ENCODE measurements at places on chromosomes 7 and 10. TPM values are rescaled to one million over a fixed set of nuclear protein-coding genes. Genes with fewer than 3 reads are reported as not detected.

GRCh38 chr10:63738410-63738809, 217.2 kb downstream of the REEP3 start:
- DNase-seq, result no peak

- DNase-seq, result no peak
Measured at GRCh38 chr10:86163522-86164173, 202.9 kb downstream of the GRID1 start.

GRCh38 chr7:30175180-30175579, 40.4 kb downstream of the MTURN start:
- no peak for DNase-seq

DNA sequence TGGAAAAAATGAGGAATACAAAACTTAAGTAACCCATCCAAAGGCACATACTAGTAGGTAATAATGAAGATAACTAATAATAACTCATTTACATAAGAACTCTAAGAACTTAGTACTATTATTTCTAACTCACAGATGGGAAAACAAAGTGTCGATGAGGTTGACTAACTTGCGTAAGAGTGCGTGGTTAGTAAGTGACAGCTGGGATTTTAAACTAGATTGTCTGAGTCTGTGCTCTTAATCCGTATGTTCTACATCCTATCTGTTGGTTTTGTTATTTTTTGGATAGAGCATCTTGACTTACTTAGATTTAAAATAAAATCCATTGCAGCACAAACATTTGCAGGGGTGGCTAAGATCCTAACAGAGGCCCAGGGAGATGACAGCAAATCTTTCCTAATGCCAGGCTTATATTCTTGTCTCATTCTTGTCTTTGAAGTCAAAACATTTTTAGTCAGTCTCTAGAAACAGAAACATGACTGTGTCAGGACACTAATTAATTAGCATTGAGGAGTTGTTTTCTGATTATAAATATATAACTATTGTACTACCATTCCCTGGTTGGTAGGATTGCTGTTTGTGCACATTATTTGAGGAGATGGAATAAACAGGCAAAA, 11.7 kb downstream of the RPA3 start:
- no peak for DNase-seq

DNA sequence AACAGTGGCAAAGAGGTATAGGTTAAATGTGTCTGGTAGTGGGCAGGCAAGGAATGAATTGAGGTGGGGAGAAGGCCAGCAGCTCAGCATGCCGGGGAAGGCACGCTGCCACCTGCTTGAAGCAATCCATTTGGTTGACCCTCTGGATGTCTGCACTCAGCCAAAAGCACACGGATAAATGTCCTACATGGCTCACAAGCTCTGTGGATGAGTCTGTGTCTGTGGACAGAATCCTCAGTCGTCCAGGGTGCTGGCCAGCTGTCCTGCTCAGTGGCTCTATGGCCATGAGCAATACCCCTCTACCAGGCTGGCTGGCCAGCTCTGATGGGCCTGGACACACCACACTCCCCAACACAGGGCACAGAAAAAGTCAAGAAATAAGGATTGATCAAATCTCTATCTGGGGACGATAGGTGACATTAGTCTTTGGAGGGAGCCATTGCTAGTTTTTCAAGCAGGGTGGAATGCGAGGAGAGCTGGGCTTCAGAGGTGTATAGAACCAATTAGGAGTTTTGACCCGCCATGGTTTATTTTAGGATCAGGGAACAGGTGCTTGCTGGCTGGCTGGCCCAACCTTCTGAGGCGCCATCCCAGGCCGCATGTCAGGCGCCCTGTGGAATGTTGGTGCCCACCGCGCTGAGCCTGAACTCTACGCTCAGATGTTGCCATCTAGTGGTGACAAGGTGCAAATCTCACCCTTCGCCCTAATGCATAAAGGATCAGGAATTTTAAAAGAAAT, 493.4 kb downstream of the TNS3 start:
- peak; percentile 71 for DNase-seq

GRCh38 chr7:2792856-2793487, 51.1 kb downstream of the GNA12 start:
- DNase-seq, result no peak

DNA sequence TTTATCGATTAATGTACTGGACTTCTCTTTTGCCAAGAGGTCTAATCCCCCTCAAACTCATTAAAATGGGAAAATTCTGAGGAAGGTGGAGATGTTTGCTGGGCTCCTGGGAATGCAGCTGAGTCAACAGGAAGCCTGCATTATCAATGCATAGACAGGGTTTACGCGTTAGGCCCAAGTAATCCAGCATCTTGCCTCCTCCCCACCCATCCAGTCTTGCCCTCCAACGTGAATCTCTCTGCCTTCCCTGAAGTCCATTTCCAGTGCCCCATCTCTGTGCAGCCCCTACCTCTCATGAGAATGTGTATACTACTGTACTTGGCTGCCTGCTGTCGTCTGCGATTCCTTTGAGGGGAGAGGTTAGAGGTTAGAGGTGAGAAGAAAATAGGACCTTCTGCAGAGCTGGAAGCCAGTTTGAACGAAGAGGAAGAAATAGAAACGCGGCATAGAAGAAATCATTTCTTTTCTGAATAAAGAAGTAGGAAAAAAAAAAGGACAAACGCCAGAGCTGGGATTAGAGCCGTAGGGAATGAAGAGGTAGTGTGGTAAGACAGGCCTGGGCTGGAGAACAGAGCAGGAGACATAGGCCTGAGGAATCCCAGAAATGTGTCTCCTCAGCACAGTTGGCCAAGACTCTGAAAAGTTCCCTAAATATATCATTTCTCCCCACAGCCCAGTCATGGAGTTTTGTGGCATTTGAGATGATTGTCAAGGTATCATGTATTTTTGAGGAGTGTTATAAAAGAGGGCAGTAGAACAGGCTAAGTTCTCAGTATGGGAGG, 75.6 kb downstream of the MYOF start:
- DNase-seq, result no peak

DNA sequence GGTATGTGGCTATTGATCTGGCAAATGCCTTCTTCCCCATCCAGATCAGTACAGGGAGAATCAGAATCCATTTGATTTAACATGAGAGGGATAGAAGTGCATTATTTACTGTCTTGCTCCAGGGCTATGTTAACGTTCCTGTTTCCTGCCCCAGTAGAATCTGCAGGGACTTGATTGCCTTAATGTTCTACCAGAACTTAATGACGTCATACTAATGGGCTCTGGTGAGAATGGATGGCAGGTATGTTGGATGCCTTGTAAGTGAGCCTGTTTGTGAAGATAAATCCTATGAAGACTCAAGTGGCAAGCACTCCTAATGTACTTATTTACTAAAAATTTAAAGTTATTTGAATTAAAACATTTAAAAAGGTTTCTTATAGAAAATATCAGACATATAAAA, 44.5 kb upstream of the CHCHD3 start:
- DNase-seq, result no peak

DNA sequence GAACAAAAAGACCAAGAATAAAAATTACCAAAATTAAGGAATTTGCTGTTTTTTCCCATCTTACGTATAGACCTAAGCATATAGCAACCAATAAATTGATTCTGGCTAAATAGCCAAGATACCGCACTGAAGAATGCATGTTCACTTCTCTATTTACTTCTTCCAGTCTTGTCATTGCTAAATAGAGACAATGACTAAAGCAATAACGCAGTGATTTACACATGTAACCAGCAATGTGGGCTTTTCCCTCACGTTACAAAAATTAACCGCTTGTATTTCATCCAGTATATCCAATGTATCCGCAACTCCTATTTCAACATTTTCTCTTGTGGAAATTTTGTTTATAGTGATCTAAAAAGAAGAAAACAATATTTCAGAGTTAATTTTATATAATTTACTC, 5.6 kb downstream of the TMEM168 start:
- DNase-seq, result no peak

GRCh38 chr7:82234457-82235049, 209.0 kb downstream of the CACNA2D1 start:
- DNase-seq, result no peak

DNA sequence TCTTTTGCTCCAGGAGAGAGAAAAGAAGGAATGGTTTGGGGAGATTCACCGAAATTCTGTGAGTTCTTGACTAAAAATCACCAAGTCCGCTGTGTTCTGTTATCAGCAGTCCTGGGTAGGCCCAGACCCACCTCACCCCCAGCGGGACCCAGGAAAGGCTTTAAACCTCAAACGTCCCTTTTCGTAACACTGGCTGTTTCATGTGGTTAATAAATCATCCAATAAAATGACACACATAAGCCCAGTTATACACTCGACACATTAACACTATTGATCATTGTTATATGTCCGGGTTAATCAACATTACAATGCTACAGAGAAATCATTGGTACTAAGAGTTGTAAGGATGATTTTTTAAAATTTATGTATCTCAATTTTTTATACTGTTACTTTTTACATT, 25.2 kb downstream of the DIP2C start:
- DNase-seq, result no peak

GRCh38 chr10:22022257-22023032, 18.9 kb upstream of the DNAJC1 start:
- no peak for DNase-seq

DNA sequence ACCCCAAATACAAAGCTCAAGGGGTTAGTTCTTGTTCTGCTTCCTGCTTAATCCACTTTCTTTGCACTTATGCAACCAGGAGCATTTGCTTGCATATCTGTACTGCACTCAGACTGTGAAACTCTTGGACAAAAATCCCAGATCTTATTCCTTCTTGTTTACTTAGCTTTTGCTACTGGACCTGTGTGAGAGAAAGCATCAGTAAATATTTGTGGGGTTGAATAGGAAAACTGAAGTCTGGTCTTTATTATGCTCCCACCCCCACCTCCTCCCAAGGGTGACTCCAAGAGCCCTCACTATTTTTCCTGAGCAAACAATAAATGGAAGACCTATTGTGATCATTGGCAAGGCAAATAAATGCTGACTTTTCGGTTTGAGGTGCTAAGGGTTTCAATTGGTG, 57.1 kb upstream of the VSTM2A start:
- no peak for DNase-seq

DNA sequence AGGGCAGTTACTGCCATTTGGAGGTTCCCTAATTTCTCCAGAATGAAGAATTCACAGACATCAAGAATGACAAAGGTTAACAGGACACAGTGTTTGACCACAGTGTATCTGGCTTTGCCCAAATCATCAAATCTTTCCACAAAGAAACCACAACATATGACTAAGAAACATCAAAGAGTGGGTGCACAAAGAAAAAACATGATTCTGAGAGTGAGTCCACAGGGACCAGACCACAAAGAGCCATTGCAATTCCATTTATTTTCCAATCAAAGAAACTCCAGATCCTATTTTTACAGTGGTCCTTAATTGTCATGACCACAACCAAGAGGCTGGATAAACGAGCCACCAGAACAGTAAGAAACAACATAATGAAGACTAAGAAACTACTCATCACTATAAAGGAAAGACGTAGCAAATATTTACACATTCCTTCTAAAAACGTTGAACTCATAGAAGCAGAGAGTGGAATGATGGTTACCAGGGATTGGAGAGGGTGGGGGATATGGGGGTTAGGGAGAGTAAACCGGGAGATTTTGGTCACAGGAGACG, 286.5 kb downstream of the DOCK4 start:
- no peak for DNase-seq

DNA sequence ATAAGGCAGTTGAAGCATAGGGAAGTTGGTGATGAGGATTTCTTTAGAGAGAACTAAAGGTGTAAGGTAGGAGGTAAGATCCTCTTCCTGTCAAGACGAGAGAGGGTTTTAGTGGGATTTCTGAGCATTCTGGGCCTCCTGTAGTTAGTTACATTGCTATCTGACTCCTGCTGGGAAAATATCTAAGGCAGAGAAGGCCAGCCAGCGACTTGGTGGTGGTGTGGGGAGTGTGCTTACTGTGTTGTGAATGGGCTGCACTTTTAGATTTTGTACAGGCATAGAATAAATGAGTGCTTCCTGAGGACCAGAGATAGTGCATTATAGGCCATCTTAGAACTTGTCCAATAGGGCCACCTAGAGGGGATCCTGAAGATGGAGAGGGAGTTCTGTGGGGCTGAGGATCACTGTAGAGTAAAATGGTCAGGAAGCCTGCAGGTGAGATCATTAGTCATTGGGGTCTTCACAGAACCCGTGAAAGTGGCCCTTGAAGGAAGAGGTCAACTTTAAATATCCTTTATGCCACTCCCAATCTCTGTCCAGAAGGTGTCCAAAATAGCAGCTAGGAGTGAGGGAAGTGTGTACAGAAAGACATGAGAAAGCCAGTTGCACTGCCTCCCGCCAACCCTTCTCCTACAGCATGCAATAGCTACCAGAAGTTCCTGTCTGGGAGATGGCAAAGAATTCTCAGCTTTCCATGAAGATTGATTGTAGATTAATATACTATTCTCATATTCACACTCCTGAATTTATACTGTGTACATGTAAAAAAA, 266.6 kb downstream of the POLR1F start:
- DNase-seq, result no peak

- peak; percentile 69 for DNase-seq
Measured at GRCh38 chr7:142864980-142865747, 10.3 kb downstream of the EPHB6 start.

- DNase-seq, result no peak
Measured at GRCh38 chr10:106795619-106796018, 368.9 kb downstream of the SORCS1 start.

- no peak for DNase-seq
Measured at GRCh38 chr7:151833691-151834090, 43.2 kb downstream of the PRKAG2 start.

GRCh38 chr7:44987996-44988395, 9.2 kb upstream of the MYO1G start:
- DNase-seq, result no peak

DNA sequence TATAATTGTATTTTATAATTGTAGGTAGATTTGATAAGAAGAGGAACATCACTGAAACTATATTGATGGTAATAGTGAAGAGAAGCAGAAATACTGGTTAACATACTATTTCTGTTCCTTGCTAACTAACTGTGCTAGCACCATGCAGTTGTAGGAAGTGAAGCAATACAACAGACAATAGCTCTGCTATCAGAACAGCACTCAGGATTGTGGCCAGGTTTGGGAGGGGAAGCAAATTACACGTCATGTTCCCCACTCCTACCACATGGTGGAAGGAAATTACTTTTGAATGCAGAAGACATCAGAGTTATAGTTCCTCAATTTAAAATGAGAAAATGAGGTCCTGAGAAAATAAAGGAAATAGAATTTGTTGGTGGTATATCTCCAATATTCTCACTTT, 151.1 kb downstream of the DGKB start:
- no peak for DNase-seq

GRCh38 chr10:123619067-123619855, 46.9 kb upstream of the GPR26 start:
- DNase-seq, result no peak

The HMX2 gene
- not detected for total RNA-seq

The PTCD1 gene
- total RNA-seq, result 6.5 TPM

The ZPBP gene
- total RNA-seq, result not detected

The ZKSCAN1 gene
- total RNA-seq, result 133 TPM

The GATA3 gene
- total RNA-seq, result not detected

The NEURL1 gene
- total RNA-seq, result 109 TPM

The GPNMB gene
- total RNA-seq, result 38.1 TPM

The BMS1 gene
- 14.8 TPM for total RNA-seq

The CPVL gene
- 7.9 TPM for total RNA-seq

The PTPRN2 gene
- total RNA-seq, result 108 TPM

The ERVW-1 gene
- not detected for total RNA-seq

The MYO3A gene
- total RNA-seq, result 0.39 TPM

Measured in dorsolateral prefrontal cortex (tissue), 122 donors.